AG10803 (cell line): ENCODE measurements at places on chromosomes 16 and 17.

DNA sequence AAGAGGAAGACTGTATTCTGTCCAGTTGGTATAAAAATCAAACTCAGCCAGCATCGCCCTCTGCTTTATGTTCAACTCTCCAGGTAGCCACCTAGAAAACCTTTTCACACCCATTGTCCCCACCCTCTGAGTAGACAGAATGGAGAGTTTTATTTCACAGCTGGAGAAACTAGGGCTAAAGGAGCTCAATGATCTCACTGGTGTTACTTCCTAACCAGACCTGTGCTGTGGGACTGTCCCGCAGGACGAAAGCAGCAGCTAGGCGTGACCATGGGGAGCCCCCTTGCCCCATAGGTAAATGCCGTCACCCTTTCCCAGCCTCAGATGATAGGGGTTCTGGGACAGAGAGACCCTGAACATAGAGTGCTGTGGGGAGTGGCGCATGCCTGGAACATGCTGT lies 67.7 kb downstream of the CYLD start:
- DNase-seq, result no peak

DNA sequence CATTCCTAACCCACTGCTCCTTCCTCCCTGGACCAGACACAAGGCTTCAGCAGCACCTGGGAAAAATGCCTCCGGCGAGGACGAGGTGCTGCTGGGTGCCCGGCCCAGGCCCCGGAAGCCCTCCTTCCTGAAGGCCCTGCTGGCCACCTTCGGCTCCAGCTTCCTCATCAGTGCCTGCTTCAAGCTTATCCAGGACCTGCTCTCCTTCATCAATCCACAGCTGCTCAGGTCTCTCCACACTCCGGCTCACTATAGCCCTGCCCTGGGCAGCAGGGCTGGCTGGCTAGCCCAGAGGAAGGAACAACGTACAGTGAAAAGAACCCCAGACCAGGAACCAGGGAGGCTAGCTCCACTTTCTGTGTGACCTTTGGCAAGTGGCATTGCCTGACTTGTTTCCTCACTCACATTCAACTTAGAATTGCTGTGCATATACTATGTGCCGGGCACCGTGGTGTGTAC lies 26.2 kb downstream of the ABCC3 start:
- DNase-seq, result no peak

DNA sequence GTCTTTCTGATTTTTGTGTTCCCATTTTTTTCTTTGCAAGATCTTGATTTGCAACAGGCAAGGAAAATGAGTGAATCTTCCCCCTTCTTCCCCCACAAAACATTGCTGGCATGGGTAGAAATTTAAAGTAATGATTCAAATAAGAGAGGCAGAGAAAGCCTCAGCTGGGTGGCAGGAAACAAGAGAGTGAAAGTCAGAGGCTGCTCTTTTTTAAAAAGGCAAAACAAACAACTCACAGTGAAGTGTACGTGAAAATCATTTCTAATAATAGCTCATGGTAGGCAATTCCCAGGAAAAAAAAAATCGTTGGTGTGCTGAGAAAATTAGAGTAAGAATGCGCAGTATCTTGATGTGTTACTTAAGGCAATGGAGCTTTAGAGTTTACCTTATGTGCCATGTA lies 229.5 kb downstream of the FTO start:
- DNase-seq, result no peak

- no peak for DNase-seq
These were observed 6.1 kb upstream of the EIF4A3 start for GRCh38 chr17:80153004-80153403.

GRCh38 chr17:528253-528652 lies 175.6 kb upstream of the RPH3AL start:
- no peak for DNase-seq

DNA sequence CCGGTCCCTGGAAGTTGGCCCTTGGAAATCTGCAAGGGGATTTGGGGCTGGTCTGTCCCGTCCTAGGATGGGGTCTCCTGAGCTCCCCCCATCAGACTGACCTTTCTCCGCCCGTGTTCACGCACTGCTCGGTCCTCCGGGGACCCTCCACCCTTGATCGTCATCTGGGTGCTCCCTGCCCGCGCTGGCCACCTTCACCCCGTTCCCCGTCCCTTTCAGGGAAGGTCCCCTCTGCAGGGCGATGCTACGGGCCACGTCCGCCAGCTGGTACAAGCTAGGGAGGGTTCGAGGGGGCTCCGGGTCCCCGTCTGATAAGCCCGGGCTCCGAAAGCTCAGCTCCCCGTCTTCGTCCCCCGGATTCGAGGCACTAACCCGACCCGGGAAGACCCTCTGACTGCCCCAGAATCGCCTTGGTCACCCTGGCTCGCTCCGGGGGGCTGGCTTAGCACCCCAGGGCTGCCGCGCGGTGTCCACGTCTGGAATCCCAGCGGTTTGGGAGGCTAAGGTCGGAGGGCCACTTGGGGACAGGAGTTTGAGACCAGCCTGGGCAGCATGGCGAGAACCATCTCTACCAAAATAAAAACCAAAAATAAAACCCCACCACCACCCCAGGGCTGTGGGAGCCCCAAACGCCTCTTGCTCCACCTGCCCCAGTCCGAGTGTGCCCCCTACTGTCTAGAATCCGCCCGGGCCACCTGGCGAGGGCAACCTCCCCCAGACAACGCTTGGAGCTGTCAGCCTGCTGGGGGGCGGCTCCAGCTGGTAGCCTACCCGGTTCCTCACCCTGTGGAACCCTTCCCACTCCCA lies 1.1 kb upstream of the SLC43A2 start:
- DNase-seq, result peak; percentile 52
